ENCODE measurements at places on chromosomes 7 and 10.

GRCh38 chr7:1033546-1034145 is 10.7 kb upstream of the GPR146 start:
- DNase-seq = no peak

DNA sequence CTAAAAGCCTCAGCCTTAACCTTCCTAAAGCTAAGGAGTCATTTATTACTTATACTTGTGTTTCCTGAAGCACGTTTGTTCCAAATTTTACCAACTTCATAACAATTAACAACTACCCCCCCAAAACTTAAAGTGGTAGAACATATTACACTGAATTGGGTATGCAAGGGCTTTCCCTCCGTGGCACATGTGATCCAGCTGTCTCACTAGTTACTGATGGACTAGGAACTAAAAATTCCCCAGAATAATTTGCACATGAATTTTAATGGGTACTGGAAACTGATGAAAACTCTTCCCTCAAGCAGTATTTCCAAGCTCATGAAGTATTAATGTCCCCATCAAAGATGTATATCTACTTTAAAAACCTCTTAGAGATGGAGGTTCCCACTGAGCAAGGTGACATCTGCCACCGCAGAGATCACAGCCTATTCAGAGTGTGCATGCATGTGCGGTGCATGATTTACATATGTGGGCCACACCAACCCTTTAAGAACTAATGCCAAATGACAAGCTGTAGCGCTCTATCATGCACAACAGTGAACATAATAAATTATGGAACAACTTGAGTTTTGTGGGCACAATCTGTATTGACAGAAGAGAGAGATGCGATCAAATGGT is 139.9 kb upstream of the ADCY1 start:
- no peak for DNase-seq

- no peak for DNase-seq
Measured at GRCh38 chr7:73802459-73802858, 28.3 kb upstream of the CLDN4 start.

DNA sequence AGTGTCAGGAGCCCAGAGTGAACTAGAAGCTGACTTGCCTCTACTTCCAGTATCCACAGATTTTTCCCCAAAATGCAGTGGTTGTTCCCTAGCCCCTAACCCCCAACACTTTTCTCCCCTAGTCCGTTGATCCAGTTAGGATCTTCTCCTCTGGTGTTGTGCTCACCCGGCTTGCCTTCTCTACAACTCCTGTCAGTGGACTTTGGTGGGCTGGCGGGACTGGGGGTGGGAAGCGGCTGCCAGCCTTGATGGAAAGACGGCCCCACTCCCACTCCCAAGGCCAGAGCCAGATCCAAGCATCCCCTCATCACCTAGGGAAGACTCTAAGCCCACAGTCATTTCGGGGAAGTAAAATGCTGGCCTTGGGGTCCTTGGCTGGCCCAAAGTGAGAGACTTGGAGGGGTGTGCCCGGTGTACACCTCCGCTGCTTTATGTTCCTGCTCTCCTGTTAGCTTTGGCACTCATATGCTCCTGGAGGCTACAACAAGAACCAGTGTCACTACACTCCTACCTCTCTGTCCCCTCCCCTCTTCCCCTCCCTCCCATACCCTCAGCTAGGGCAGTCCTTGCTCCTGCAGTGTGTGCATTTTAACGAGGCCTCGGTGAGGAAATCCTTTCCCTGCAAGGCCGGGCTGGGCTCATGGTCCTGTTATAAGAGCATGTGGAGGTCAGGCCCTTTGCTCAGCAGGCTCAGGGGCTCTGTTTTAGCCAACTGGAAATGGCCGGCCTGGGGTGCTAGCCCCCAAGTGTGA is 930 bp upstream of the HOXA10 start:
- no peak for DNase-seq

DNA sequence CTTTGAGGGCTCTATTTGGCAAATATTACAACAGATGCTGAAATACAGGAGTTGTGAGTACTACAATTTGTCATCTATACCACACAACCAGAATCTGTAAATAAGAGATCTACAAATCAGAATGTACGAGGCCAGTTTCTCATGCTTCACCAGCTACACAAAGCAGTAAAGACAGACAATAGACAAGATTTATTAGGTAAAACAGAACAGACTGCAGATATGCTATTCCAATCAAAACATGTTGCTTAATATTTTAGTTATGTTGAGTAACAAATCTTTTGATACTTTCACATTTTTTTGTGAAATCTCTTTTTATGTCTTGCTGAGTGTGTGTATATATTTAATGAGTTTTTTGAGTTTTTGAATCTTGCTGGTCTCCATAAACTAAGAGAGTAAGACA is 109.1 kb downstream of the CHCHD3 start:
- DNase-seq = no peak

GRCh38 chr10:33046792-33047191 is 88.8 kb upstream of the ITGB1 start:
- DNase-seq = no peak

- DNase-seq = peak; percentile 40
Measured at GRCh38 chr10:113540845-113541548, 11.9 kb upstream of the HABP2 start.

DNA sequence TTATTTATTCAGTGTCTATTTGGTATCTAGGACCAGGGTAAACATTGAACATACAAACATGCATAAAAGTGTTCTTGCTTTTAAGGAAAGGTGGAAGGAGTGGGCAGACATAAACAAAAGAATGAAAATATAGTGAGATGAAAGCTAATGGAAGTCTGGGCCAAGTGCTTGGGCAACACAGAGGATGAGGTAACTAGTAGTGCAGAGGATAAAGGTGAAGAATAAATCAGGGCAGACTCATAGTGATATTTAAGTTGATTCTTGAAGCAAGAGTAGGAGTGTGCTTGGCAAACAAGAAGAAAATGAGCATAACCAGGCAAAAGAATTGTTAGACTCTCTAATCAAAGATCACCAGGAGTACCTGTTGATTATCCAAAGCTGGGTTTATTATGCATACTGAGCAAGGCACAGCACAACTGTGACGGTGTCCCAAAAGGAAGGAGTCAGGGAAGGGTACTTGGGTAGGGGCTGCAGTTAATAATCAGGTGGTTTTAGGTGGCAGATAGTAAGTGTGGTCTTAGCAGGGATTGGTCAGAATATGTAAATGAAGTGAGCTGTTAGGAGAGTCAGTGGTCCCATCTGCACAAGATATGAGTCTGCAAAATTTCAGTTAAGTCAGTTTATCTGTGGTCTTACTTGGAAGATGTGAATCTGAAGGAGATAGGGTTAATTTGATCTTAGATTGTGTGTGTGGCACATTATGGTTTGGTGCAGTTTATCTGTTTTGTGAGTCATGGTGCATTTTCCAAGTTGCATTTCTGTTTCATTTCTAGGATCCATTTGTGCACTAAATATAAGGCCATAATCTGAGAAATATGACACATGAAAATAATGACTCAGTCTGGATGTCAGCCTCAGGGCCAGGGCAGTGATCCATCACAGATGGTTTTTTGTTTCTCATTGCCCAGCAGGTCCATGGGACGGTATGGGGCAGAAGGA is 30.6 kb upstream of the TAX1BP1 start:
- DNase-seq = no peak

GRCh38 chr7:71782051-71782450 is 630.1 kb downstream of the CALN1 start:
- DNase-seq = no peak

DNA sequence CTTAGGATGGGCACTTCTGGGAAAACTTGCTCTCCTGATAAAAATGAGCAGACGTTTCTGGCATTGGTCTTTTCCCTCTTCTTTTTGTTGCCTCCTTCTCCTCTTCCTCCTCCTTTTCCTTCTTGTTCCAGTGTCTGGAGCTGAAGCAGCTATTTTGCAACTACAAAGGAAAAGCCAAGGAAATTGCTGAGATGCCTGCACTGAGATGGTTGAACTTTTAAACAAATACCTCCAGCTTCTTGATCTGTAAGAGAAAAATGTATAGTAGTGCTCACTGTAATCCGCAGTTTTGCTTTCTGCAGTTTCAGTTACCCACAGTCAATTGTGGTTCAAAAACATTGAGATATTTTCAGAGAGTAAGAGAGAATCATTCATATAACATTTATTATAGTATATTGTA is 7.5 kb upstream of the SND1 start:
- DNase-seq = no peak

DNA sequence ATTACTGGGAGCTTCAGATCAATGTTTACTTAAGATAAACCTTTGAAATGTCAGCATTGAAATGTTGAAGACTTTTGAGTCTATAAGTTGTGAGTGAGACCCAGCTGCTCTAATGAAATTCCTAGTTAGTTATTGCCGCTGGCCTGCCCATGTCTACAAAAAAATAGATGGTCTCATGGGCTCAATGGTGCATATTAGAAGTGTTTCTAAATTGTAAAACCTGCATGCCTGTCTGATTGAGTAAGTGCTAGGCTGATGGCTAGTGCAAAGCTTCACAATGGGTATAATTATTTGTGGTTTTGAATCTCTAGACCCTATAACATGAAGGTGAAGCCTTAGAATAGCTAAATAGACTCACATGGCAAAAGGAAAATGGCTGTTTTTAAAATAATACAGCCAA is 234.5 kb downstream of the SORCS3 start:
- DNase-seq = no peak

DNA sequence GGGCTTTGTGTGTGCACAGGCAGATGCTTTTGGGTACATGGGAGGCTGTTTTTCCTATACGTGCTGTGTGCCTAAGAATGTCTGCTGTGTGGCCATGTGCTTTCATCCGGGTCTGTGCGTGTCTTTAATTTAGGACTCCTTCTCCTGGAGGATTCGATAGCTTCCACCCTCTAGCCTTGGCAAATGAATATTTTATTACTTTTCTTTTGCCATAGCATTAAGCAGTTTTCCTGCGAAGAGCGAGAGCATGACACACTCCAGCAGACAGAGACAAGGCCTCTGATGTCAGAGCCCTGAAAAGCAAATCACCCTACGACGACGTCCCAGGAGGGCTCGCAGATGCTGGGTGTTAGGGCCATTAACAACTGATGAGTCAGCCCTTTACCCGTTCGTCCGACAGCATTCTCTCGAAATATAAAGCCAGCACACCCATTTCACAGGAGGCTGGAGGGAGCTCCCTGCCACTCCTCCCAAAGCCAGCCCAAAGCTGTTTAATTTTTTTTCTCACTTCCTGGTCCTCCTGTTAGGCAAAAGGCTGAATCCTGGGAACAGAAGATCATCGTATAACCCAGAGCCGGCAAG is 311.3 kb upstream of the ZMIZ1 start:
- DNase-seq = peak; percentile 53

GRCh38 chr10:13528875-13529713 is at the start of gene BEND7:
TSS of gene BEND7 (minus strand) at chr10:13529014. CDS start at chr10:13528533, 481 bp downstream.
- peak; percentile 63 for DNase-seq

GRCh38 chr10:46216836-46217751 is 69.7 kb upstream of the ANTXRL start:
- DNase-seq = no peak

DNA sequence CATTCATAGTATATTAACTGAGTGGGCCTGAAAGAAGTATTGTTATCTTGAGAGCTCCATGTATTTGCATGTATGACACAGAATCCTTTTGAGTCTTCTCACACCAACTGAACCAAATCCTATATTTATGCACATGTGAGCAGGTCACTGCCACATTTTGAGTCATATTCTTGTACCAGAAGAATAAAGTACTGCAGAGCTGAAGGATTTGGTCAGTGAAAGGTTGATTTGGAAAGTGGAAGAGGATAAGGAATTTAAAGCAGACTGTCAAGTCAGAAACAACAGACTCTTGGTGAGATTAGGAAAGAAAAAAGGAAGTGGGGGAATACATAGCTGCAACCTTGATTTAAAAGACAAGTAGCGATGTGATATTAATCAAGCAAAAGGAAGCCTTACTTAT is 121.8 kb downstream of the ARID5B start:
- no peak for DNase-seq

DNA sequence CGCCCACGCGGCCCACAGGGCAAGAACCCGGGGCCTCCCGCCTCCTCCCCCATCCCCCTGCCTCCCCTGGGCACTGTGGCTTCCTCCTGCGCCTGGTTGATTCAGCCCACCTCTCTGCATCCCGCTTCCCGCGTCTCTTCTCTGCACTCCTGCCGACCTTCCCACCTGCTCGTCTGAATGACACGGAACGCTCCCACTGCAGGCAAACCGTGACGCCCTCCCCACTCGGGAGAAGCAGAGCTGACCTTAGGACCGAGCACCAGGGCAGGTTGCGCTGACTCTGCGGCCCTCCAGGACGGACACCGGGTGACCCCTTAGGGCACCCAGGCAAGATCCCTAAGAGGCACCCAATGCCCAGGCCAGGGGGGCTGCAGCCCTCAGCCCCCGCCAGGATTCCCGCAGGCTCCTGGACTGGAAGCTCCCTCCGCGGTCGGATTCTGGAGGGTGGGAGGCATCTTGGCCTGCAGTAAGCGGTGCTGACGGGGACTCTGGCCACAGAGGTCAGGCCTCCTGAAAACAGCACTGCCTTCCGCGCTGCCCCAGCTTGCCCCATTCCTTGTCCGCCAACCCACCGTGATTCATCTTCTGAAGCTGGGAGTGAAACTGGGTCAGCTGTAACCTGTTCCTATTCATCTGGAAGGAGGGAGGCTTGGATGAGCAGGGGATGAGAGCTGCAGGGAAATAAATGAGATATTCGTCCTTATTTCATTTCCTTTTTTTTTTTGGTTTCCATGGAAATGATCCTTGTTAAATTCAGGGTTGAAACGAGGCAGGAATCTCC is 990 bp downstream of the CALML3 start:
- no peak for DNase-seq

DNA sequence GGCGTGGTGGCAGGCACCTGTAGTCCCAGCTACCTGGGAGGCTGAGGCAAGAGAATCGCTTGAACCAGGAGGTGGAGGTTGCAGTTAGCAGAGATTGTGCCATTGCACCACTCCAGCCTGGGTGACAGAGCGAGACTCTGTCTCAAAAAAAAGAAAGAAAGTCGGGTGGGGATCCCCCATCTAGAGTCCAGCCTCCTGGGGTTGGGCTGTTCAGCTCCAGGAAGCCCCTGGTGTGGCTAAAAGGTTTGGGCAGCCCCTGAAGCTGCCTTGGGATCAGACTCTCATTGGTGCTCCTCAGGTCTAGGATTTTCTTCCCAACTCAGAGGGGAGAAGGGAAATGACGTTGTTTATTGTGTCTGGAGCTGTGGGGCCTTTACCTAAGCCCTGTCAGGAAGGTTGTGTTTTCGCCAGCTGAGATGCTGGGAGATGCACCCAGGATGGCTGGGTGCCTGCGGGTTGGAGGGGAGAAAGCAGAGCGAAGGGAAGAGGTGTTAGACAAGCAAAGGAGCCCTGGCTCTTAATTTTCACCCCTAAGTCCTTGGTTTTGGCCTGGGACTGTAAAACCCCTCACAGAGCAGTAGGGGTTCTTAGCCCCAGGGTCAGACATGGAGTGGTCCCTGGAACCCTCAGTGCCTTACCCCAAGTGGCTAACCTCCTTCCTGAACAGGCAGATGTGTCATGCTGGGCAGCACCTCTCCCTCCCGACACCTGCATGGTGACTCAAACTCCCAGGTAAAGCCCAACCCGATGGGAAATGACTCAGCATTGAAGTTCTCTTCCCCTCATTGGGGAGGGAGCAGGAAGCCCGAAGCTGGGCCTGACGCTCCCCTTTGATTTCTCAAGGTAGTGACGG is 21.1 kb downstream of the PLAU start:
- no peak for DNase-seq

- no peak for DNase-seq
Measured at GRCh38 chr7:2915023-2915422, 70.9 kb upstream of the GNA12 start.

GRCh38 chr10:120979435-120980278 is 128.5 kb downstream of the WDR11 start:
- DNase-seq = peak; percentile 52

- DNase-seq = no peak
Measured at GRCh38 chr10:132848951-132849545, 63.1 kb upstream of the NKX6-2 start.

- no peak for DNase-seq
Measured at GRCh38 chr10:110744782-110745181, 100.6 kb downstream of the RBM20 start.

- DNase-seq = no peak
Measured at GRCh38 chr10:47297866-47298540, 2.0 kb upstream of the GDF10 start.

All from ACHN (cell line).